ENCODE measurements at places on chromosomes 12 and 14.

- no peak for DNase-seq
Observed at GRCh38 chr12:93772003-93772700, 95.0 kb downstream of the CRADD start.

- peak; percentile 91 for DNase-seq
Observed at GRCh38 chr14:50335389-50335788, 23.3 kb downstream of the DMAC2L start.

DNA sequence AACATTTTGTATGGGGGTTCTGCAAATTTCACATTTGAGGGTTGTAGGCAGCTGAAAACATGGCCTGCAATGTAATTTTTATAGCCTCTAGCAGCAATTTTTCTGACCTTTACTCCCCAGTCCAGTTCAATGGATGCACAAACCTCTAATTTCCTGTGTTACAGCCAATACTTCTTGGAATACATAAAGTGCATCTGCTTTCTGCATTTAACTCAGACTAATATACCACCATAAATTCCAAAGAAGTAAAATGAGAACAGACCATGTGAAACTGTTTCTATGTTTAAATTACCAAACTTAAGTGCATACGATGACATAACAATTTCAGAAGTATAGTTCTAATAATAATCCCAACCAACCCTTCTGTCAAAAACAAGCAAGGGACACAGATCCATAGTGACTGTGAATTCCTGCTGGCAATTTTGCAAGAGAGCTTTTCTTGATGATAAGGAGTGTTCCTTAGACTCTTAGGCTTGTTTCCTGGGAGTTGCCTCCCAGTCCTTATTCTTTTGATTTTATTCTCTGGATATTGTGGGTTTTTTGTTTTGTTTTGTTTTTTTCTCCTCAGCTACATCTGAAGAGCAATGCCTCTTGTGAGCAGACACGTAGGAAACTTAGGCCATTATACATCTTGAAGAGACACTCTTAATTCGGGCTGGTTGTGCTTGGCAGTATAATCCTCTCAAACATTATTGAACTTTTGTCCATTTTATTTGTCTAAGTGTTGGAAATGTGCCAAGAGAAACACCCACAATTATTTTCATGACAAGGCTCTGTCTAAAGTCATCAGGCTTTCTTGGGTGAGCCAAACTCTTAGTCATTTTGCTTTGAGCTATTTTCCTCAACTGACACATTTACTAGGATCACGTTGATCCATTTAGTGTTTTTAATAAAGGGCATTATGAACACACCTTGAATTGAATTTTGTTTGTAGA, 51.3 kb upstream of the RERGL start:
- DNase-seq: no peak

- DNase-seq: no peak
Observed at GRCh38 chr12:124686370-124687173, 119.2 kb upstream of the NCOR2 start.

DNA sequence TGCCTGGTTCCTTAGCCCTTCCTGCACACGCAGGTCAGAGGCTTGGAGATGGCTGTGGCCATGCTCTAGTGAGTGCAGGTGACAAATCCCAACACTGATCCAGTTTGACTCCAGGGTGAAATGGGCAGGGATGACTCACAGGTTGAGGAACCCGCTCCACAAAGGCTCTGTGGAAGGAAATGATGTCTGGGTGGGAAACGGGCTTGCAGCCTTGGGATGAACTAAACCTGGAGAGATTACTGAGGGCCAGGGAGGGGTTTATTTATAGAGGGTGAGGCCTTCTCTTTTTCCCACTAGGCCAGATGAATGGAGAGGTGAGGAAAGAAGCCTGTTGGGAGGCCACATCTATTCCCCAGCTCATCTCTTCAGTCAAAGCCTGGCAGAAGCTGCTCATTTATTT, 29.3 kb upstream of the EMP1 start:
- no peak for DNase-seq
